Left renal cortex interstitium (tissue), 4 donors: ENCODE measurements at places on chromosomes 13 and 19. TPM values are rescaled to one million over a fixed set of nuclear protein-coding genes. Genes with fewer than 3 reads are reported as not detected.

The BICRA gene
- polyA plus RNA-seq: 8.1 TPM

The SLC1A6 gene
- 0.34 TPM for polyA plus RNA-seq

The CPB2 gene
- polyA plus RNA-seq: 0.16 TPM

The TYROBP gene
- 8.2 TPM for polyA plus RNA-seq

The CAPN12 gene
- 11.3 TPM for polyA plus RNA-seq

The CYP4F12 gene
- polyA plus RNA-seq: 2.0 TPM

The MYADM gene
- polyA plus RNA-seq: 95.9 TPM

The ANGPTL8 gene
- 1.2 TPM for polyA plus RNA-seq

The CGB1 gene
- not detected for polyA plus RNA-seq

The PRR22 gene
- polyA plus RNA-seq: 3.6 TPM

The MLLT1 gene
- polyA plus RNA-seq: 71.5 TPM

The MIA gene
- 0.96 TPM for polyA plus RNA-seq

The ATP4B gene
- 0.38 TPM for polyA plus RNA-seq

The KIR3DL1 gene
- polyA plus RNA-seq: not detected

The PSG1 gene
- not detected for polyA plus RNA-seq

The MISP3 gene
- 7.4 TPM for polyA plus RNA-seq

The KLK2 gene
- 0.42 TPM for polyA plus RNA-seq

The FAM124A gene
- 4.2 TPM for polyA plus RNA-seq

The PTGIR gene
- polyA plus RNA-seq: 2.1 TPM

The ZNF429 gene
- 33.7 TPM for polyA plus RNA-seq

The LILRA6 gene
- polyA plus RNA-seq: 0.92 TPM

The NOVA2 gene
- polyA plus RNA-seq: 3.8 TPM

The HS6ST3 gene
- polyA plus RNA-seq: 3.9 TPM

The IGFL1 gene
- not detected for polyA plus RNA-seq

The ACP5 gene
- polyA plus RNA-seq: 14.0 TPM

The HCN2 gene
- 0.28 TPM for polyA plus RNA-seq

The RNF225 gene
- polyA plus RNA-seq: not detected

The CGB2 gene
- not detected for polyA plus RNA-seq

The FAM216B gene
- not detected for polyA plus RNA-seq

The CARD8 gene
- polyA plus RNA-seq: 45.5 TPM

The CACTIN gene
- polyA plus RNA-seq: 28.3 TPM

The ZNF20 gene
- polyA plus RNA-seq: 8.2 TPM

The ZNF229 gene
- 13.6 TPM for polyA plus RNA-seq

The UPK1A gene
- polyA plus RNA-seq: 15.1 TPM

The SH2D3A gene
- 9.4 TPM for polyA plus RNA-seq

The OR7C1 gene
- 0.13 TPM for polyA plus RNA-seq

The OLFM2 gene
- polyA plus RNA-seq: 21.8 TPM

The ZNF616 gene
- 18.3 TPM for polyA plus RNA-seq

The ZNF44 gene
- 60.3 TPM for polyA plus RNA-seq

The SIAH3 gene
- 0.86 TPM for polyA plus RNA-seq

The ZNF667 gene
- 12.6 TPM for polyA plus RNA-seq

The NEK5 gene
- 3.4 TPM for polyA plus RNA-seq

The DENND1C gene
- 38.7 TPM for polyA plus RNA-seq
